ENCODE measurements at places on chromosomes 13 and 19. TPM values are rescaled to one million over a fixed set of nuclear protein-coding genes. Genes with fewer than 3 reads are reported as not detected.

- no peak for DNase-seq
Observed at GRCh38 chr13:93959796-93960533, 519.5 kb downstream of the DCT start.

DNA sequence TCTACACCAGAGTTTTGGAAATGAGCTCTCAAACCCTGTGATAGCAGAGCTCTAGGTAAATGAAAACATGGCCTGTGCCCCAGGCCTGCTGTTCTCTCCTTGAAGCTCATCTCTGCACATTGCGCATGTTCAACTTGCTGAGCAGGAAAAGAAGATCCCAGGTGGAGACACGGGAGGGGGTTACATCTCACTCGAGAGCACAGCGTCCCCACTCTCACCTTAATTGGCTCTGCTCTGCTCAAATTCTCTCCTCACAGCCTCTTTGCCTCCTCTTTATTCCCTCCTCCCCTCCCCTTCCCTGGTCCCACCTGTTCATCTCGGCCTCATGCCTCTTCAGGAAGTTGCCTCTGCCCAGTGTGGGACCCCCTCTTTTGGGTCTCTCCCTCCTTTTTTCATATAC lies 44.7 kb downstream of the RGCC start:
- DNase-seq = no peak

DNA sequence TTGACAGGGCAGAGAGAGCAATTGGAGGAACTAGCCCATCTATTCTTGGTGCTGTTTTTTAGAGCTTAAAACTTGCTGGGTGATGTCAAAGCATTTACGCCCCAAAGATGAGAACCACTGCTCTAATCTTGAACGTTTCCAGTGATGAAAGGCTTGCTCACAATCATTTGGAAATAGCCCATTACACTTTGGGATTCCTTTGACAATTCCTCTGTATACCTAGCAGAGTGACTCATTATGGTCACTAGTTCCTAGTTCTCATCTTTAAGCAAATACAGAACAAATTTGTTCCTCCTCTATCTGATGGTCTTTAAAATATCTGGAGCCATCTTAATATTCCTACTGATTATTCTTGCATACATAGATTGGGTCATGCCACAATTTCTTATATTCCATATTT lies 112.3 kb downstream of the GPC6 start:
- no peak for DNase-seq

Gene SULT2A1
- not detected for total RNA-seq

DNA sequence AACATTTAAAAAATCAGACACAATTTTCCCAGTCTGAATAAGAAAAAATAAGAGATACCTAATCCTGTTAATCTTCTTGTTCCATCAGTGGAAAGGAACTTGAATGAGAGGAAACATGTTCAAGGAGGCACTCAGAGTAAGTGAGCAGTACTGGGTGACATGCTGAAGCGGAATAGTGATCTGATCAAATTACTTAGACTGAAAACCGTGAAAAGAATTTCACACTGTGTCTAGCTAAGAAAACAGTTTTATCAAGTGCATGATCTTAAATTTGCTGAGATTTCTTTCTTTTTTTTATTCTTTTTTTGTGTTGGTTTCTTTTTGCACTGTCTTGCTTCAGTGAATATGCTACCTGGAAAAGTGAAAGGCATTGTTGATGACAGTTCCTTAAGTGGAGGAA lies 249.5 kb upstream of the SLC10A2 start:
- DNase-seq = no peak

DNA sequence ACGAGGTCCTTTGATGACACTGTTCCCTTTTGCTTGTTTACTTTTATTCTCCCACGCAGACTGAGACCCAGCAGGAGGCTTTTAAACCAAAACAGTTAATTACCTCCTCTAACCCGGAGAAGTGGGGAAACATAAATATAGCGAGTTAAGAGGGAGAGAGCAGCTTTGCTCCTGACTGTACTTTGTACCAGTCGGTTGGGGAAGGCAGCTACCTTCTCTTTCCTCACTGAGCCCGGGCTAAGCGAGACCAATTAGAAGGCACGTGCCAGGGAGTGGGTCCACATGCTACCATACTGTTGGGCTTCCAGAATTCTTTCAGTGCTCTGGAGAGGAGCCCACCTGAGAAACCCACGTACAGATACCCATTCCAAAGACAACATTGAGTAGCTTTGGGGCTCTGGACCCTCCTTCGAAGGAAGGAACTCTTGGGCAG lies 124.2 kb downstream of the ZIC5 start:
- no peak for DNase-seq

- DNase-seq = no peak
Observed at GRCh38 chr13:113483504-113484293, 6.8 kb downstream of the DCUN1D2 start.

GRCh38 chr19:31255831-31256592 lies 93.2 kb downstream of the TSHZ3 start:
- no peak for DNase-seq

- DNase-seq = no peak
Observed at GRCh38 chr13:48891586-48891985, 84.1 kb upstream of the FNDC3A start.

GRCh38 chr13:98401934-98402333 lies 175.0 kb downstream of the STK24 start:
- no peak for DNase-seq

GRCh38 chr19:22532388-22533300 lies 101.5 kb upstream of the ZNF492 start:
- DNase-seq = no peak

All from natural killer cell treated with Interleukin-12 subunit alpha and Interleukin-12 subunit beta and Interleukin-15 and Interleukin-18, amount 100 ng/mL, for 72 hours (primary cell).